ENCODE measurements at places on chromosomes 16 and 17. TPM values are rescaled to one million over a fixed set of nuclear protein-coding genes. Genes with fewer than 3 reads are reported as not detected.

- no peaks in the 10 kb centered on the region for H3K27me3 ChIP-seq
- H3K36me3 ChIP-seq, result no peaks in the 10 kb centered on the region
- H3K27ac ChIP-seq, result no peak overlapping the region
Observed at GRCh38 chr16:89383095-89384003, 107.0 kb downstream of the ANKRD11 start.

DNA sequence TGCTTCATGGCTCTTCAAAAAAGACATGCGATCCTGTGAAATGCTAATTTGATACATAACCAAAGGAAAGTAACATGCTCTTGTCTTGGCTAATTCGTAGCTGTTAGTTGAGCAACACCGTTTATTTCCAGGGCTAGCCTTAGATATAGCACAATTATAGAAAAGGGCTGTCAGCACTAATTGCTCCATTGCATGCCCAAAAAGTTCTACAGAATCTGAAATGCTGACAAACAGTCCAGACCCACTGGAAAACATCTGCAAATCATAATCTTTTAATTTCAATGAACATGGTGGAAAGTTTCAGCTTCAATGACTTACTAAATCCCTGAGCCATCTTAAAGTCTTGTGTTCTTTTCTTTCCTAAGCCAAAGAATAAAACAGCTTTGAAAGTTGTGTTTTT is 42.9 kb upstream of the NUDT7 start:
- H3K27ac ChIP-seq, result no peak overlapping the region
- H3K27me3 ChIP-seq, result no peaks in the 10 kb centered on the region
- no peak for DNase-seq
- H3K36me3 ChIP-seq, result no peaks in the 10 kb centered on the region

Gene TP53TG3F
- total RNA-seq, result not detected

Gene TNRC6C
- total RNA-seq, result 28.1 TPM

DNA sequence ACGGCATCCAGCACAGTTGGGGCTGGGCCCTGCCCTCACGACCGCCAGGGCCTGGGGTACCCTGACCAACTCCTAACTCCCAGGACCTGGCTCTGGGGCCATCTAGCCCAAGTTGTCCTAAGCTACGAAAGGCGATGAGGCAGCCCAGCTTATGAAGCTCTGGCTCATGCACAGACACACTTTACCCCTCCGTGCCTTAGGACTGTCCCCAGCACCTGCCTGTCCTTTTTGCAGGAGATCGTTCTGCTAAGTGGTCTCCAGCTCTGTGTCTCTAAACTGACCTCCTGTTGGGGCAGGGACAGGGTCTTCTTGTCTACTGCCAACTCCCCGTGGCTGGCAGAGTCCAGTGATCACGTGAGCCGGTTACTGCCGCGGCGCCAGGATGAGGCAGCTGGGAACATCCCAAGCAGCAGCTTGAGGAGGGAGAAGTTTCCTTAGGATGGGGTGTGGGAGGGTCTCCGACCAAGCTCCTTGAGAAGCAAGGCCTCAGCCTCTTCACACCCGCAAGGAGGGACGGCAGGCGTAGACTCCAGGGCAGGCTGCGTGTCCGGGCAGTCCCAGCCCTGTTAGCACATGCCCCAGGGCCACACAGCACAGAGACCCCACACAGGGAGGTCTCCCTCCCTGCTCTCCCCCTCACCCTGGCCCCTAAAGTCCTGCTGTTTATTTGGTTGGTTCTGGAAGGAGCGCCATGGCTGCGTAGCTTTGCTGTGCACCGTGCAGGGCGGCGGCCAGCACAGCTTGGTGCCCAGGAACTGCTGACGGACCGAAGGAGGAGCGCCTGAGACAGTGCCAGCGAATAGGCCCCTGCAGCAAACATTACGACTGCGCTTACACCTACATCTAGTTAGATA is 16.4 kb upstream of the METRNL start:
- DNase-seq, result no peak
- no peak overlapping the region for H3K27ac ChIP-seq
- H3K4me1 ChIP-seq, result no peaks in the 10 kb centered on the region
- no peak overlapping the region for H3K4me3 ChIP-seq

Gene PDILT
- not detected for total RNA-seq

DNA sequence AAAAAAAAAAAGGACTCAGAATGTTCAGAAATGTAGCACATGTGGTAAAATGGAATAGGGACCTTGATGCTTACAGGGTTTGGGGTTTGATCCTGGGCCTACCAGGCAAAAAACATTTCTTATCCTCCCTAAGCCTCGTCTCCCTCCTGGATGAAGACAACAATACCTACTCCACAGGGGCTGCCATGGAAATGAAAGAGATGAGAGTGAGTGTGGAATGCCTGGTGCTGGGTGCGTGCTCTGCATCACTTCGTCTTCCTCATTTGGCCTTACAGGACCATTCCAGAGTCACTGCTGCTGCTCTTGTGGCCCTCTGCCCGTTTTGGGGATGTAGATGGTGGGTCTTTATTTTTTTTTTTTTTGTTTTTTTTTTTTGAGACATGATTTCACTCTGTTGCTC is 692.9 kb upstream of the EEF2KMT start:
- no peaks in the 10 kb centered on the region for H3K4me1 ChIP-seq
- H3K4me3 ChIP-seq, result no peak overlapping the region
- H3K36me3 ChIP-seq, result no peaks in the 10 kb centered on the region
- no peaks in the 10 kb centered on the region for H3K27me3 ChIP-seq
- H3K27ac ChIP-seq, result no peak overlapping the region

- no peaks in the 10 kb centered on the region for H3K4me1 ChIP-seq
- no peak for DNase-seq
- H3K4me3 ChIP-seq, result no peak overlapping the region
Observed at GRCh38 chr16:17228048-17228707, 242.6 kb downstream of the XYLT1 start.

GRCh38 chr16:78778101-78779004 is 678.9 kb downstream of the WWOX start:
- H3K4me1 ChIP-seq, result no peaks in the 10 kb centered on the region
- no peak overlapping the region for H3K4me3 ChIP-seq
- no peaks in the 10 kb centered on the region for H3K27me3 ChIP-seq
- H3K36me3 ChIP-seq, result no peaks in the 10 kb centered on the region
- no peak for DNase-seq

Gene GTF3C1
- 62.7 TPM for total RNA-seq

GRCh38 chr16:70635336-70636016 is 10.9 kb upstream of the IL34 start:
- DNase-seq, result no peak
- no peaks in the 10 kb centered on the region for H3K27me3 ChIP-seq
- no peak overlapping the region for H3K27ac ChIP-seq
- no peak overlapping the region for H3K4me3 ChIP-seq

DNA sequence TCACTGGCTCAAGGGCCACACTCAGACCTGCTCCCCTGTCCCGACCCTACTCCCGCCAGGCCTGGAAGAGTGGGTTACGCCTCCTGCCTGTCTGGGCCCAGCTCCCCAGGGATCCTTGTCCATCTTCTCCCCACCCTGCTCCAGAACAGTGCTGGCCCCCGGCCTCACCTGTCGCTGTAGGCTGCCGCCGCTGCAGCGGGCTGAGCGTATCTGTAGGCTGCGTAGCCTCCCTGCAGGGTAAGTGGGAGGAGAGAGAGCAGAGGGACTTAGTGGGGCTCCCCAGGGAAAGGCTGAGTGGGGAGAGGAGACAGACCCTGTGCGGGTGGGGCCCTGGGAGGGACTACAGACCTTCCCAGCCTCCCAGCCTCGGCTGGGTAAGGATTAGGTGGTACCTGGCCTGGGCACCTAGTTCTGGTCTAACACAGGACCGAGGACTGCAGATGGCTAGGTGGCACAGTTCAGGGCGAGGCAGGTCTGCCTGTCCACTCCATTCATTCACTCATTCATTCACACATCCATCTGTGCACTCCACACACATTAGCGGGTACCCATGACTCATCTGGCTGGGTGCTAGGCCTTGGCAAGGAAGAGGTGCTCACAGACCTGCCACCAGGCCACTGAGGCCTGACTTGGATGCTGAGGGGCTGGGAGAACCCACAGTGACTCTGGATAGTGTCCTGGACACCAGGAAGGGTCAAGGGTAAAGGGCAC is 20.9 kb downstream of the ENGASE start:
- no peak overlapping the region for H3K4me3 ChIP-seq
- peaks cover 11% of the 10 kb centered on the region for H3K4me1 ChIP-seq
- no peaks in the 10 kb centered on the region for H3K36me3 ChIP-seq
- no peak for DNase-seq
- H3K27me3 ChIP-seq, result peaks cover 11% of the 10 kb centered on the region

DNA sequence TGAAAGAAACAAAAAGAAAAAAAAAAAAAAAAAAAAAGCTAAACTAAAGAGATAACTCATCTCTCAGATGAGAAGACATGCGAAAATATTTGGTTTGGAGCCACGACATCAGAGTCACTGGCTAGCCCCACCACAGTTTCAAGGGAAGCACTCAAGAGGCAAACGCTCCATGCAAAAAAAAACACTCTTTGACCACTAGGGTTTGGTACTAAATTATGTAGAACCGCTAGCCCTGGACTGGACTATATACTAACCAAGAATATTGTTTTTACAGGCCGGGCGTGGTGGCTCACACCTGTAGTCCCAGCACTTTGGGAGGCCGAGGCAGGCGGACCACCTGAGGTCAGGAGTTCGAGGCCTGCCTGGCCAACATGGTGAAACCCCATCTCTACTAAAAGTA is 37.3 kb downstream of the METTL16 start:
- no peaks in the 10 kb centered on the region for H3K27me3 ChIP-seq
- peaks cover 36% of the 10 kb centered on the region for H3K36me3 ChIP-seq
- no peak for DNase-seq
- no peaks in the 10 kb centered on the region for H3K4me1 ChIP-seq
- no peak overlapping the region for H3K4me3 ChIP-seq
- no peak overlapping the region for H3K27ac ChIP-seq

Gene MOSMO
- 9.2 TPM for total RNA-seq

- no peak for DNase-seq
- H3K4me1 ChIP-seq, result no peaks in the 10 kb centered on the region
- no peaks in the 10 kb centered on the region for H3K36me3 ChIP-seq
- H3K27me3 ChIP-seq, result no peaks in the 10 kb centered on the region
- H3K4me3 ChIP-seq, result no peak overlapping the region
Observed at GRCh38 chr16:76503091-76503490, 225.9 kb downstream of the CNTNAP4 start.

Gene KCNH4
- 1.5 TPM for total RNA-seq

DNA sequence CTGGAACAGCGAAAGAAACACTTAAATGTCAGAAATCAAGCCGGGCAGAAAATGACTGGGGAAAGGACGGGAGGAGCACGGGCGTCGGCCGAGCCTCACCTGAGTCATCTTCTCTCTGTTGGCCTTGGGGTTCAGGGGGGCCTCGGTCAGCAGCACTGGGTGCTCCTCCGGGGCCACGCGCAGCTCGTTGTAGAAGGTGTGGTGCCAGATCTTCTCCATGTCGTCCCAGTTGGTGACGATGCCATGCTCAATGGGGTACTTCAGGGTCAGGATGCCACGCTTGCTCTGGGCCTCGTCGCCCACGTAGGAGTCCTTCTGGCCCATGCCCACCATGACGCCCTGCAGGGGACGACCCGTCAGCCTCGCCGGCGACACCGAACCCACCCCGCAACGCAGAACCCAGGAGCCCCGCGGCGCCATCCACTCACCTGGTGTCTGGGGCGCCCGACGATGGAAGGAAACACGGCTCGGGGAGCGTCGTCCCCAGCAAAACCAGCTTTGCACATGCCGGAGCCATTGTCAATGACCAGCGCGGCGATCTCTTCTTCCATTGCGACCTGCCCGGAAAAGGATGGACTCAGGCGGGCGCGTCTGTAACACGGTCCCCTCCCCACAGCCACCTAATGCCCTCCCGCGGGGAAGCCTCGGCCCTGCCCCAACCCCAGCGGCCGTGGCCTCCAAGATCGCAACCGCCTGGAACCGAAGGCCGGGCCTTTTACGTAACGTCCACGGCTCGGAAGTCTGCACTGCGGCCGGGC is 616 bp downstream of the ACTG1 start:
- H3K4me3 ChIP-seq, result peak overlapping the region; percentile 92
- H3K4me1 ChIP-seq, result peaks cover 35% of the 10 kb centered on the region
- DNase-seq, result no peak
- peaks cover 33% of the 10 kb centered on the region for H3K36me3 ChIP-seq
- H3K27ac ChIP-seq, result peak overlapping the region; percentile 85

Gene KRT33A
- total RNA-seq, result not detected

Gene TM4SF5
- total RNA-seq, result not detected

DNA sequence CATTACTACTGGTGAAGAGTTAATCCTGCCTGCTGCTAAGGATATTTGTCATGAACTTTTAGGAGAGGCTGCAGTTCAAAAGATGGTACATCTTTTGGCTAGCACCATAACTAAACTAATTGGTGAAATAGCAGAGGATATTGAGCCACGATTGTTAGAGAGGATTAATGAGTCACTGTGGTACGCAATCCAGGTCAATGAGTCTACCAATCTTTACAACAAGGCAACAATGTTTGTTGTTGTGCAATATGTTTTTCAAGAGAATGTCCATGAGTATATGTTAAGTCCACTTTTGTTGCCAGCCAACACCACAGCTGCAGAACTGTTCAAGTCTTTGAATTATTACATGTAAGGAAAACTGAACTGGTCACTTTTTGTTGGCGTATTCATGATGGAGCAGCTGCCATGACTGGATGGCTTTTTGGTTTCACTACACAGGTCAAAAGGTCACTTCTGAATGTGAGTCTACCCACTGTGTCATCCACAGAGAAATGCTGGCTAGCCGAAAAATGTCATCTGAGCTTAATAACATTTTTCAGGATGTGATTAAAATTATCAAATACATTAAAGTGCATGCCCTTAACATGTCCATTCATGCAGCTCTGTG is 402.6 kb upstream of the KIF2B start:
- H3K27me3 ChIP-seq, result no peaks in the 10 kb centered on the region
- no peak overlapping the region for H3K4me3 ChIP-seq
- no peaks in the 10 kb centered on the region for H3K4me1 ChIP-seq
- H3K27ac ChIP-seq, result no peak overlapping the region
- no peak for DNase-seq
- H3K36me3 ChIP-seq, result no peaks in the 10 kb centered on the region

Gene CA5A
- not detected for total RNA-seq

Gene DNAAF8
- total RNA-seq, result 0.15 TPM
